ENCODE measurements at places on chromosomes 12 and 14.

DNA sequence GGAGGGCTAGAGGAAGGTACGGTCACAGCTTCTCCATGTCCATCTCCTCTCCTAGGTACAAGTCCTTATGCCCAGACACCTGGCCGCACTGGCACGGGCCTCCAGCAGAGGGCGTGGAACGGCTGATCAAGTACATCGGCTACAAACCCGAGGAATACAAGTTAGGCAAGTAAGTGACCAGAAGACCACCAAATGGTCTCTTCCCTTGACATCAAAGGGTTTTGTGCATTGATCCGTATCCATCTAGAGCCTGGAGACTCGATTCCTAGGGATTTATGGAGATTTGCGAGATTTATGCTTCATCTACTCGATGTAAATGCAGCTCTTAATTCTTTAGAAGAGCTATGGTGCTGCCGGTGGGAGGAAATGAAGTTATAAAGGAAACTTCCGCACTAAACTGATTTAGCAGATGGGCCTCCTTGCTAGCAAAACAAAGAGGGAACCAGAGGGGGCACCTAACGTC, 44.2 kb downstream of the KCTD10 start:
- peak; percentile 51 for DNase-seq

DNA sequence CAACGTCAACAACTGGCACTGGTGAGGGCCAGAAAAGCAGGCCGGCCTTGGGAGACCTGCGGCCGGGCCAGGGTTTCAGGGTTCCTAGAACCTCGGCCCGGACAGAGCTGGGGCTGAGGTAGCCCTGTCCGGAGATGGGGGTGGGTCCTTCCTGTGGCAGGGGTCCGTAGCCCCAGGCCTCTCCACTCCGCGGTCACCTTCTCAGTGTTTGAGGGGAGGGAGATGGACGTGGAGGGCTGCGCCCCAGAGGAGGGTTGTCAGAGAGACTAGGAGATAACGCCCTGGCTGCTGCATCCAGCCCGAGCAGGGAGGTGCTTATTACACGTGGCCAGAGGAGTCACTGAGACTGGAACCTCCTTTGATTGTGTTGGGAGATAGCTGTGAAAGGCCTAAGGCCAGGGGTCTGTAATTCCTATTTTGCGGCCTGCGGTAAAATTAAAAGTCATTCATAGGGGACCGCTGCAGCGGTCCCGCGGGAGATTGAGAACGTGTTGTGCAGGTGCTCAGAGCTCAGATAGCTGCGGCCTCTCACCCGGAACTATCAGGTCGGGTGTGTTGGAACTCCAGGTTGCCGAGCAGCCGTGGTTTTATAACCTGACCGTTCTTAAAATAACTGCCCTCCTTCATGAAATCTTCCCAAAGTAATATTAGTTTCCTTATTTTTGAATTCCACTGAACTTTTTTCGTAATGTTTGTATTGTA, 507 bp downstream of the AHSA1 start:
- peak; percentile 16 for DNase-seq

DNA sequence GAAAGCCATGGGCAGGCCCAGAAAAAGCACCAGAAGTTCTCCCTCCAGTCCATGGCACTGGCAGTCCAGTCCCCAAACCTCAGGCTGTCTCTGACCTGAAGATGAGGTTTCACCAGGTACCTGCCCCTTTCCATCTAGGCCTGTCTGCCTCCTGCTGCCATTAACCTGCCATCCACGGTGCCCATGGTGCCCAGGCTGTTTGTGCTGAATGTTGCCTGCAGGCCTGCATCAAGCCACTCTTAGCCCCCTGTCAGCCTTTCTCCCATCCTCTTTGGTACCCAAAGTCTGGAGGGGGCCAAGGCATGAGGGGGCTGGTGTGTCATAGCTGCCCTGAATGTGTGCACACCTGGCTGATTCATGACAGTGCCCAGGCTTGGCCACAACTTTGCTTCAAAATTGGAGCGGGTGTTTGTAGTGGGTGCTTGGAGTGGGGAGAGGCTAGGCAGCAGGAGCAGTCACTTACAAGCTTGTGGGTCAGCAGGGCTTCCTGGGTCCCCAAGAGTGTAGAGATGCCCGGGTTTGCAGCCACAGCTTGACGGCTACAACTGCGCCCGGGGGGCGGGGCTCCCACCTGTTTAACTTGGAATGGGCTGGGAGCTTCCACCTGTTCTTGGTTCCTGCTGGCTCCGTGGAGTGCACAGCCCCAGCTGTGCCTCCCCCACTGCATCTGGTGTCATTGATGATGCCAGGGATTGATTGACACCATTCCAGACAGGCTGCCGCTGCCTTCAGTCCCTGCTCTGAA, 88.5 kb downstream of the GPHN start:
- DNase-seq = no peak

GRCh38 chr14:33938131-33938949, 12.5 kb downstream of the EGLN3 start:
- DNase-seq = peak; percentile 82

DNA sequence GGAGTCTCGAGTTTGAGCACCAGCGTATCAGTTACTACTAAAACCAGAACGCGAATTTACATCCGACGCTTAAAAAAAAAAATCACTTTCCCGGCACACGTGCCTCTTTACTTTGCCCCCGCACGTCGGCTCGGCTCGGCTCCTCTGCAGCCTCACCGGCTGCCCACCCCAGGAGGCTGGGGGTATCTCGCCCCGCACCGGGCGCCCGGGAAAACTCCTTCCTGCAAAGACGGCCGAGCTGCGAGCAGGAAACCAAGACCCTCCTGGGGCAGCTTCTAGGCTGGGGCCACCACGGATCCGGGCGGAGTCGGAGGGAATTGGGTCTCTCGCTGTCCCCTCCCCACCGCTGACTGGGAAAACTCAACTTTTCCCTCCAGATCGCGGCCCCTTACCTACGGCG, 610 bp downstream of the VSIG10 start:
- peak; percentile 34 for DNase-seq

DNA sequence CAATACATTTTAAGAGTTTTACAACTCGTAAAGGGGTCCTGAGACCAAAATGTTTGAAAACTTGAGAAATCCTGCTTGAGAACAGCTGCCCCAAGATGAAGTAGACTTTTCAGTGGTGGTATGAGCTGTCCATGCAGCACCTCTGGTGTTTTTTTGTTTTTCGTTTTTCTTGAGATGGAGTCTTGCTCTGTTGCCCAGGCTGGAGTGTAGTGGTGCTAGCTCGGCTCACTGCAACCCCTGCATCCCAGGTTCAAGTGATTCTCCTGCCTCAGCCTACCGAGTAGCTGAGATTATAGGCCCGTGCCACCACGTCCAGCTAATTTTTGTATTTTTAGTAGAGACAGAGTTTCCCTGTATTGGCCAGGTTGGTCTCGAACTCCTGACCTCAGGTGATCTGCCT, 5.5 kb downstream of the PAPOLA start:
- DNase-seq = no peak

- no peak for DNase-seq
These were observed 48.0 kb downstream of the TDP1 start for GRCh38 chr14:90003526-90004307.

DNA sequence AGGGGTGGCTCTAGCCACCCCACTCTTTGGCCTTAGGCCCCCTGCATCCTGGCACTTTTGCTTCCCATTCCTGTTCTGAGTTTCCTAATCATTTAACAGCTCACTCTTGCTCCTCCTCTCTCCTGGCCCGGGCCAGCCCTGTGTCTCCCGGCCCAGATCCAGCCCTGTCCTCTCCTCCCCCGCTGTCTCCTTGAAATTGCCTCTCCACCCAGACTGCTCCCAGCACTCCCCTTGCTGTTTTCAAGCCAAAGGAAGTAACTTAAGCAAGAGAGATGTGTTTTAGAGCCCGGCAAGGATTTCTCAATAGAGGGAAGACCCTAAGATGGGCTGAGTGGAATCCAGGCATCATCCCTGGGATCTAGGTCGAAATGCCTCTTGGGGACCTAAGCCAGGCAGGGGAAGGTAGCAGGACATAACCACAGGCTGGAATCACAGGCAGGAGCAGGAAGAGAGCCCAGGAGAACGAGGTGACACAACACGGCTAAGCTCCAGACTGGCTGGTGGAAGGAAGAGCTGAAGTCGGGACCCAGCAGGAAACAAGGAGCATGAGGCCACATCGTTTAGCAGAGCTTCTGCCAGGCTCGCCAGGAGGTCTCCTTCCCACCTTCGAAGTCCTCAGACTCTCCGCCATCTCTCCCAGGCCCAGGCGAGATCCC, 2.0 kb upstream of the LRP1-AS start:
- DNase-seq = no peak

GRCh38 chr12:181921-182320, 32.0 kb downstream of the SLC6A12 start:
- no peak for DNase-seq

DNA sequence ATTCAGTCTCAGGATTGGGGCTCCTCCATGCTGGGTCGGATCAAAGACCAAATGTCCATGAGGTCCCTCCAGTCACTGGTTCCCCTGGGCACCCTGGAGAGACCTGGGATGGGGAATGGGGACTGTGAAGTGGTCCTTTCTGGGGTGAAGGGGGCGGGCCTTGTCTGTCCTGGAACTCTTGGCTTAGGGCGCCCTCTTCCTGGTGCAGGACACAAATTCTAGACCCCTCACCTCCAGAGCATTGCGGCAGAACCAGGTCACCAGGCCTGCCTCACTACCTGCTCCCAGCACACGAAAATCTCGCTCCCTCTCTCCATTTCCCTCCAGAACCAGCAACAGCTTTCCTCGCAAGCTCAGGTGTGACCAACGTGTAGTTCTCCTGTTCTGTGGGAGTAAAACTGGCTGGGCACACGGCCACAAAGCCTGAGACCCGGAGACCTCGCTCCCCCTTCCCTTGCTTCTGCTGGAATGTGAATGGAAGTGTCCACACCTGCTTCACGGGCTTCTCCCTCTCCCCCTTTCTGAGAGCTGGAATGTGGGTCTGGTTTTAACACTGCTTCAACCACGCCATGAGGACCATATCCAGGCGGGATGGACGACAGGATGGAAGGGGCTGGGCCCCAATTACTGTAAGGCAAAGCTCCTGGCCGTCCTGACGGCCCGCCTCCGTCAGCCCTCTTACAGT, 112.7 kb downstream of the SCARB1 start:
- DNase-seq = no peak

All from muscle of back (tissue), 13 donors.